Erythroblast (primary cell): ENCODE measurements at places on chromosomes 7 and 10.

DNA sequence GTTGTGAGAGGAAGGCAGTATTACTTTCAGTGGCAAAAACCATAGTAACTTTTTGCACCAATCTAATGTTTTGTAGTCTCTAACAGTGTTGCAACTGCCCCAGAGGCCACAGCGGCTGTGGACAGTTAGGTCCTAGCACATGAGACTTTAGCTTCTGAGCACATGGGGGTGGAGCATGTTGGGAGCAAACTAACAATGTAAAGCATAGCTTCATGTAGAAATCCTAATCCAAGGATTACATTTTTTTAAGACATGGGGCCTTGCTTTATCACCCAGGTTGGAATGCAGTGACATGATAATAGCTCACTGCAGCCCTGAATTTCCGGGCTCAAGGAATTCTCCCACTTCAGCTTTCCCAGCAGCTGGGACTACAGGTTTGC is 49.0 kb downstream of the LAMB1 start:
- no peak for DNase-seq

DNA sequence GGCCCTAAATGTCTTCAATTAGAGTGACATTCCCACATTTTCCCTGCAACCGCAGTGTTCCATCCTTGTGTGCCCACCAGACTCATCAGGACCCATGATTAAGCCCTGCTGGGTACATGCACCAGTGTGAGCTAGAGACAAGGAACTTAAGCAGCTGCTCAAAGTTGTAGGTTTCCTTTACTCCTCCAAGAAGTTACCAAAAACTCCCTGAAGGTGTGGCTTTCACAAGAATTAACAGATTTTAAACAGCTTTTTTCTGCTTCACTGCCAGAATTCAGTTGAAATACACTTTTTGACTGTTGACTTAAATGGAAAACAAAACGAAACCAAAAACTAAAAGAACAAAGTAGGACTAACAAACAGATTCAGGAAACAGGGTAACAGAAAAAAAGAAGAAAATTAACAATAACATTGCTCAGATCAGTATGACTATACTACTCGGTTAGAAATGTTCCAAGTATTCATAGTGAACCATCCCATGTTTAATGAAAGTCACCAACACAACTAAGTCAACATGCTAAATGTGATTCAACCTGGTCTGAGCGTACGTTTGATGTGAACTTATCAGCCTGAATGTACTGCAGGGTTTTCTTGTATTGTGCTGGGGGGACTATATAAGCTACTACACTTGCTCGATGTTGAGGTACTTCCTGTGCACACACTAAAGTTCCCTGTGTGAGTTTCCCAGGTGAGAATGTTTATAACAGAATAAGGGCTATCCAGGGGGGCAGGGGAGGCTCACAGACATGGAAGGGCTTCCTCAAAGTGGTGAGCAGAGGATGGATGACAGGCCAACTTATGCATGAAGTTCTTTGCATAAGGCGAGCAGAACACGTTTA is 22.2 kb downstream of the SLC37A3 start:
- DNase-seq = no peak

- DNase-seq = peak; percentile 27
These were observed 58.7 kb downstream of the CYP51A1 start for GRCh38 chr7:92075455-92076158.

DNA sequence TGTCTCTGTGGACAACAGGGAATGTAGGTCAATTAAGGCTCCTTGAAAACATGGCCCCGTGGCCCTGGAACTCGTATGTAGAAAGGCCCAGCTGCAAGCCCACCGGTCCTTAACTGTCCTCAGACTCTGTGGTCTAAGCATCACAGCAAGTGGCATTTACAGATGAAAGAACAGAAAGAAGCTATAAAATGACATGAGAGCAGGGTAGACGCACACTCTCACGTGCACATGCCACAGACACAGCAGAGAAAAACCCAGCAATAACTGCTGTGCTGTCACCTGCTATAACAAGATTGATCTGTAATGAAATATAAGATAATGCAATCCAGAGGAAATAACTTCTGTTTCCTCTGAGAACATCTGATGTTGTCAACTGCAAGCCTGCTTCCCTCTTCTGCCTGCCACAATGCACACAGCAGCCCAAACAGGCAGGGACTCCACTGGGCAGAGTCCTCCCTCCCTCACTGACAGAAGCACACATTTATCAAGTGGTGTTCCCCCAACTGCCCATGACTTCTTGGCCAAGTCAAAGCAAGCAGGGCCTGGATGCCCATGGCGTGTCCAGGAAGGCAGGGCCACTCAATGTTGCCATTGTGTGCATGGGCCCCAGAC is 63.9 kb downstream of the GFRA1 start:
- no peak for DNase-seq

GRCh38 chr10:11934262-11934661 is 108.3 kb downstream of the UPF2 start:
- DNase-seq = no peak

DNA sequence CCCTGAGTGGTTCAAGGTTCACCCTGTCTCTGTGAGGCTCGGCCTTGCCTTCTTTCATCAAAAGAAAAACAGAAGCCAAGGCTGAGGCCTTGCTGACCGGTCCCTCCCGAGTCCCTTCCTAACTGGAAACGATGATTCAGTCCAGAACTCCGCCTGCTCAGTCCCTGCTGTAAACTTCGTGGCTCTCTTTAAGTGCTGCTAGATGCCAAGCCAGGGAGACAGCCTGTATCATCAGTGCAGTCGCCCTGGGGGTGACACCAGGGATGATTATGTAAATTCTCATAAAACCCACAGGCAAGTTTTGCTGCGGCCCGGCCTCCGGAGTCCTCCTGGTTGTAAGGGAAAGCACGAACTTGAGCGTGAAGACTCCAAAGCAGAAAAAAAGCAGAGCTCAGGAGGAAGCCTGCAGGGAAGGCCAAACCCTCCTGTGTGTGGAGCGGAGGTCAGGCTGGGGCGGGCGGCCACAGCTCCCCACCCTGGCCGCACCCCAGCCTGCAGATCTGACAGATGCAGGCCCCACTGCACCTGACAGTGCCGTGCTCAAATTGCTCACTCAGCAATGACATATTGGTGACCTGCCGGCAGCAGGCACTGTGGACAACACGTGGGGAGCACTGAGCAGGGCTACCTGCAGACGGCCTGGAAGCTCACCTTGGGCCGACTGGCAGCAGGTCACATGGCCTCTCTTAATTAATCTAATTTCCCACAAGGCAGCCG is 123.4 kb downstream of the DYNC2I1 start:
- DNase-seq = no peak

GRCh38 chr7:75649462-75649861 is 89.3 kb downstream of the HIP1 start:
- no peak for DNase-seq

GRCh38 chr7:35646289-35647023 is 48.5 kb downstream of the HERPUD2 start:
- DNase-seq = no peak

DNA sequence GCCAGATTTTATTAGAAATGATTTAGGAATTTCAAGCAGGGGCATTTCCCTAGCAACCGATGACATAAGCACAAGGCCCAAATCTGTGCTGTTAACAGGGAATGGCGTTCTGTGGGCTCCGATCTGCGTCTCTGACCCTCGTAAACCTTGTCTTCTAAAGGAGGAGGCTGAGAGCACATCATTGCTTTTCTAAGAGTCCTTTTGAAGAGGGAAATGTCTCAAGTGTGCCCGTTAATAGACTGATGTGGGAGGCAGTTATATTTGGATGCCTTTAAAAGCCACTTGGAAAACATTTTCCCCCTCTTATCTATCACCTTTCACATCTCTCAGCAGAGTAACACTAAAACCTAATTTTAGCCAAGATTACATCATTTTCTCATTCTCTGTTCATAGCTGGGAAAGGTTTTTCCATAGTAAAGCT is 424.1 kb upstream of the GALNT17 start:
- no peak for DNase-seq

DNA sequence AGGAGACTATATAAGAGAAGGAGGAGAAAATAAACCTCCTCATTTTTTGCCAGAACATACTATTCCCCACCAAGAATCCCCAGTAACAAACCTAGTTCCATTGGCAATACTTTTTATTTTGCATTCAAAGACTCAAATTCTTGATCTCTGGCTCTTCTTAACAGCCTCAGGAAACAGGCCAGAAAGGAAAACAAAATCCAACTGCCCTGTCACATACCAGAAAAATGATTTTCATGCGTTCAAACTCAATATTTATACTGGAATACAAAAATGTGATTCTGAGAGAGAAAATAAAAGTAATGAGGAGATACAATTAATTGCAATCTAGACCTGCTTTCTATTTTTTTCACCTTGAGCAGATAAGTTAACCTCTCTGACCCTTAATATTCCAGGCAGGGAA is 435.9 kb upstream of the AUTS2 start:
- DNase-seq = no peak

GRCh38 chr7:27600247-27600646 is 62.4 kb downstream of the HIBADH start:
- no peak for DNase-seq

- no peak for DNase-seq
These were observed 10.7 kb downstream of the HBP1 start for GRCh38 chr7:107179326-107180164.

GRCh38 chr10:126598009-126598408 is 72.5 kb downstream of the C10orf90 start:
- peak; percentile 57 for DNase-seq

DNA sequence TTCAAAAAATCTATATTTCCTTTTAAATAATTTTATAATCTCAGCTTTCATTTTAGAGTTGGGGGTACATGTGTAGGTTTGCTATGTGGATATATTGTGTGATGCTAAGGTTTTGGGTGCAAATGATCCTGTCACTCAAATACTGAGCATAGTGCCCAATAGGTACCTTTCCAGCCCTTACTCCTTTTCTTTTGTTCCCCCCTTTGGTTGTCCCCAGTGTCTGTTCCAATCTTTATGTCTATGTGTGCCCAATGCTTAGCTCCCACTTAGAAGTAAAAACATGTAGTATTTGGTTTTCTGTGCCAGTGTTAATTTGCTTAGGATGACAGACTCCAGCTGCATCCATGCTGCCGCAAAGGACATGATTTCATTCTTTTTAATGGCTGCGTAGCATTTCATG is 103.6 kb downstream of the ZEB1 start:
- no peak for DNase-seq

GRCh38 chr7:23594879-23595604 is 2.1 kb upstream of the CCDC126 start:
- no peak for DNase-seq

DNA sequence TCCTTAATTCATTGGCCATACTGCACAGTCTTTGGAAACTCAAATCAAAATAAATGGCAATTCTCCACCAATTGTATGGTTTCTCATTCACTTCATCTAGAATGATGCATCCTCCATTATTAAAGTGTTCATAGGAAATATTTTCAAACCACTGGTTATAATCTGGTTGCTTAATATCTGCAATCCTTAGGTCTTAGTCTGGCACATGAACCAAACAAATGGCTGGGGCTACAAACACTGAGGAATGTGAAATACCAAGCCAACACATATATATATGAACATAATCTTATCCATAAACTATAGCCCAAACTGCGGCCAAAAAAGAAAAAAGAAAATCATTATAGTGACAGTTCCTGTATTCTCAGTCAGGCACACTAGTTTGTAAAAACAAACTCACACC is 5.7 kb upstream of the MSS51 start:
- no peak for DNase-seq

GRCh38 chr10:93515071-93516005 is 18.9 kb downstream of the CEP55 start:
- DNase-seq = no peak

- peak; percentile 86 for DNase-seq
These were observed 489 bp downstream of the MAP3K8 start for GRCh38 chr10:30434273-30435072.

- no peak for DNase-seq
These were observed 13.5 kb downstream of the SLC25A13 start for GRCh38 chr7:96308253-96308949.

- no peak for DNase-seq
These were observed 71.7 kb downstream of the AMZ1 start for GRCh38 chr7:2759736-2760097.

GRCh38 chr10:47354165-47354564 is 6.0 kb downstream of the RBP3 start:
- DNase-seq = no peak
